ENCODE measurements at places on chromosomes 13 and 19. TPM values are rescaled to one million over a fixed set of nuclear protein-coding genes. Genes with fewer than 3 reads are reported as not detected.

Gene KRTDAP
- total RNA-seq: not detected

- DNase-seq: no peak
- no peaks in the 10 kb centered on the region for H3K36me3 ChIP-seq
- no peak overlapping the region for H3K4me3 ChIP-seq
- no peak overlapping the region for H3K27ac ChIP-seq
- no peaks in the 10 kb centered on the region for H3K4me1 ChIP-seq
- H3K27me3 ChIP-seq: no peaks in the 10 kb centered on the region
These were observed 260.0 kb downstream of the FGF14 start for GRCh38 chr13:102141625-102142472.

Gene CEACAM16
- total RNA-seq: not detected

- peaks cover 11% of the 10 kb centered on the region for H3K36me3 ChIP-seq
- peaks cover 6% of the 10 kb centered on the region for H3K4me1 ChIP-seq
- H3K4me3 ChIP-seq: no peak overlapping the region
- H3K27ac ChIP-seq: peak overlapping the region; percentile 84
- no peak for DNase-seq
These were observed 162.2 kb downstream of the KDM4B start for GRCh38 chr19:5131031-5131505.

GRCh38 chr13:112452380-112453206, 76.4 kb downstream of the SPACA7 start:
- no peak overlapping the region for H3K4me3 ChIP-seq
- no peak overlapping the region for H3K27ac ChIP-seq
- peaks cover 37% of the 10 kb centered on the region for H3K27me3 ChIP-seq
- no peak for DNase-seq
- no peaks in the 10 kb centered on the region for H3K4me1 ChIP-seq

Gene HOMER3
- total RNA-seq: 56.6 TPM

DNA sequence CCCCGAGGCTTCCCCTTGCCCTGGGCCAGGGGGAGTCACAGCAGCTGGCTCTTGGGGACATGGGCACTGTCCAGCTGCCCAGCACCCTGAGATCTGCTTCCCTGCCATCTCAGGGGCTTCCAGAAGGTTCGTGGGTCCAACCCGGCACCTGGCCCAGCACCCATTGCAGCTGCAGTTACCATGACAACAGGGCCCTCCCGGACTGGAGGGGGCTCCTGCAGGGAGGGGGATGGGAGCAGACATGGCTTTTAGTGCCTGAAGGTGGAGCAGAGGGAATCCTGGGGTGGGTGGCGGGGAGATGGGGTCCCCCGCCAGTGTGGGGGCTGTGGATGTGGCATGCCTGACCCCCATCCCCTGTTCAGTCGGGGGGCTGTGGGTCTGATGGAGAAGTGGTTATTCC, 14.7 kb downstream of the PIN1 start:
- H3K4me1 ChIP-seq: no peaks in the 10 kb centered on the region
- H3K27me3 ChIP-seq: no peaks in the 10 kb centered on the region
- no peak for DNase-seq

- H3K4me1 ChIP-seq: no peaks in the 10 kb centered on the region
- no peaks in the 10 kb centered on the region for H3K27me3 ChIP-seq
- H3K27ac ChIP-seq: no peak overlapping the region
- no peak overlapping the region for H3K4me3 ChIP-seq
- no peaks in the 10 kb centered on the region for H3K36me3 ChIP-seq
These were observed 191.2 kb downstream of the SPRY2 start for GRCh38 chr13:80149736-80150135.

GRCh38 chr19:720345-721160, 11.8 kb downstream of the PALM start:
- no peaks in the 10 kb centered on the region for H3K4me1 ChIP-seq
- H3K36me3 ChIP-seq: no peaks in the 10 kb centered on the region
- H3K27ac ChIP-seq: peak overlapping the region; percentile 90
- peak overlapping the region; percentile 54 for H3K4me3 ChIP-seq

DNA sequence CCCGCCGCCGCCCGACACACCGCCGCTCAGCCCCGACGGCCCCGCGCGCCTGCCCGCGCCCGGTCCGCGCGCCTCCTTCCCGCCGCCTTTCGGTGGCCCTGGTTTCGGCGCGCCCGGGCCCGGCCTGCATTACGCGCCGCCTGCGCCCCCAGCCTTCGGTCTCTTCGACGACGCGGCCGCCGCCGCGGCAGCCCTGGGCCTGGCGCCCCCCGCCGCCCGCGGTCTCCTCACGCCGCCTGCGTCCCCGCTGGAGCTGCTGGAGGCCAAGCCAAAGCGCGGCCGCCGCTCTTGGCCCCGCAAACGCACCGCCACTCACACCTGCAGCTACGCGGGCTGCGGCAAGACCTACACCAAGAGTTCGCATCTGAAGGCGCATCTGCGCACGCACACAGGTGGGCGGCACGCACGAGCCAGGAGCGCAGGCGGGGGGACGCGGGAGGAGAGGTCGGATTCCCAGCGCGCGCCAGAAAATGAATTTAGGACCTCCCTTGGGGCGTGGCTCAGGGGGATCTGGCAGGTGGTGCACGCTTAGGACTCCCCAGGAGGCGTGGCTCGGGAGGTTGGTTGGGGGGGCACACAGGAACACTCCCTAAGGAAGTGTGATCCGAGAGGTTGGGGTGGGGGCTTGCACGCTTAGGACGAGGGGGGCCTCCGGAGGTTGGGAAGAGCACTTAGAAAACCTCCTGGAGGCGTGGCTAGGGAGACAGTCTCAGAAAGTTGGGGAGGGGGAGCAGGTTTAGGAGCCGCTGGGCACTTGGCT, 1.2 kb downstream of the KLF2 start:
- peak overlapping the region; percentile 94 for H3K4me3 ChIP-seq
- no peaks in the 10 kb centered on the region for H3K36me3 ChIP-seq
- H3K4me1 ChIP-seq: no peaks in the 10 kb centered on the region
- no peak for DNase-seq

Gene GRK1
- not detected for total RNA-seq
